ENCODE measurements at places on chromosomes 2 and 18. TPM values are rescaled to one million over a fixed set of nuclear protein-coding genes. Genes with fewer than 3 reads are reported as not detected.

- peaks cover 20% of the 10 kb centered on the region for H3K36me3 ChIP-seq
- peaks cover 79% of the 10 kb centered on the region for H3K4me1 ChIP-seq
- H3K27me3 ChIP-seq, result no peaks in the 10 kb centered on the region
- H3K4me3 ChIP-seq, result peak overlapping the region; percentile 45
- H3K27ac ChIP-seq, result peak overlapping the region; percentile 84
- peak; percentile 48 for DNase-seq
These were observed 32.1 kb downstream of the MAP4K4 start for GRCh38 chr2:101729521-101730190.

DNA sequence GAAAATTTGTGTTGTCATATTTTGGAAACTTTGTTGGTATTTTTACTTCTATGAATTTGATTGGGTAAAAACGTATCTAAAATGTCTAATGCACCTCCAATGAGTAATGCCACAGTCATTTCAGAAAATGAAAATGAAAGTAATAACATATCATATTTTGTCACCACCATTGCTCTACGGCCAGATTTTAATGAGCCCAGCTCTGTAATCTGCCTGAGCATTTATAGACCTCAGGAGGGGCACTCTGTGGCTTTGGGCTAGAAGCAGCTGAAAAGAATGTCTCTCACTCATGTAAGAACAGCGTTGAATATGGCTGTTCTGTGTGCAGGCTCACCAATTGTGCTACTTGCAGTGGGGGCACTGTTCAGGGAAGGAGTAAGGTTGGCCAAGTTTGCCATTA is 32.7 kb upstream of the ABCA12 start:
- peak overlapping the region; percentile 47 for H3K4me3 ChIP-seq
- no peaks in the 10 kb centered on the region for H3K27me3 ChIP-seq
- peaks cover 8% of the 10 kb centered on the region for H3K4me1 ChIP-seq
- no peak for DNase-seq
- H3K36me3 ChIP-seq, result no peaks in the 10 kb centered on the region

GRCh38 chr2:189849550-189849949 is 65.3 kb downstream of the PMS1 start:
- DNase-seq, result no peak
- H3K4me1 ChIP-seq, result no peaks in the 10 kb centered on the region
- H3K27me3 ChIP-seq, result no peaks in the 10 kb centered on the region

GRCh38 chr2:8627019-8627691 is 54.7 kb upstream of the ID2 start:
- peaks cover 4% of the 10 kb centered on the region for H3K27me3 ChIP-seq
- no peak overlapping the region for H3K27ac ChIP-seq
- peaks cover 6% of the 10 kb centered on the region for H3K4me1 ChIP-seq
- no peak overlapping the region for H3K4me3 ChIP-seq

DNA sequence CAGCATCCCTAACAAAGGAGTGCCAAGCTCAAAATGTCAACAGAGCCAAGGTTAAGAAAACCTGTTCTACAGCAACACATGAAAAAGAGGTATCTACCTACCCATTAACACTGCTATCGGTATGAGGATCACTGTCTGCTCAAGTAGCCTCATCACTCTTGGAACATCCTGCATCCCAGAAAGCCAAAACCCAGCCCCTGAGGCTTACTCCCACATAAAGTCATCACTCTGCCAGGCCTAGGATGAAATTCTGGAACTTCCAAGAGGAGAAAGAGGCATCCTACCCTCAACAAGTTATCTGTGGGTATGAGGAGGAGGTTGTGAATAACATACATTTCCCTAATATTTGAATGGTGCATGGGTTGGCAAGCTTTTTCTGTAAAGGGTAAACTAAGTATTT is 25.5 kb downstream of the CDH2 start:
- no peak for DNase-seq
- no peaks in the 10 kb centered on the region for H3K4me1 ChIP-seq
- no peak overlapping the region for H3K27ac ChIP-seq

GRCh38 chr2:84963692-84964405 is 7.1 kb upstream of the KCMF1 start:
- peaks cover 53% of the 10 kb centered on the region for H3K36me3 ChIP-seq
- H3K27ac ChIP-seq, result no peak overlapping the region
- no peaks in the 10 kb centered on the region for H3K27me3 ChIP-seq
- DNase-seq, result no peak

DNA sequence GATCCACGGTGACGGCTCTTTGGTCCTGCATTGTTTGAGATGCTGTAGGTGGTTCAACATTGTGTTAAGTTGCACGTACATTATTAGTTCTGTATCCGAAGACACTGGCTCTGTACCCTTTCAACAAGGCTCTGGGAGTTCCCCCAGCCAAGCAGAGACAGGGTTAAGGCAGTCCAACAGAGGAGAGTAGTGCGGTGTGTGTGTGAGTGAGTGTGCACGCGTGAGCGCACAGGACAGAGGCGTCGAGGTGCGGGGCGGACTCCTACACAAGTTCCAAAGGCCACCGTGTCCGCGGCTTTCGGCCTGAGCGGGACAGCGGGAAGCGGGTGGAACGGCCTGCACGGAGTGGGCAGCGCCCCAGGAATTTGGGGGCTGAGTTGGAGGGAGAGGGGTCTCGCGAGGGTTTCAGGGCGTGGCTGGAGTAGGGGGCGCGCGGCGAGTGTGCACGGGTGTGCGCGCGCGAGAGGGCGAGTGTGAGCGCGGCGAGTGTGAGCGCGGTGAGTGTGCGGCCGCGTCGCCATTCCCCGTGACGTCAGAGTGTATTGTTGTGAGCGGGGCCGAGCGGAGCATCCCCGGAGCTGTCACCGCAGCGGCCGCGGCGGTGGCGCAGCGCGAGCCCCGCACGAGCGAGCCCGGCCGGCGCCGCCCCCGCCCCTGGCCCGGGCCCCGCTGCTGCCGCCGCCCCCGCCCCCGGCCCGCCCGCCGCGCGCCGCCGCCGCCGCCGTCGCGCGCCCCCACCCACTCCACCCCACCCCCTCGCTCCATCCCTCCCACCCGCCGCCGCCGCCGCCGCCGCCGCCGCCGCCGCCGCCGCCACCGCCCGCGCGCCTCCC is at the start of gene ASXL3:
Gene ASXL3, plus strand, starts transcription at position 535 of the 833 bp plus-strand sequence. CDS start 413 bp downstream, outside the sequence.
- H3K4me1 ChIP-seq, result peaks cover 6% of the 10 kb centered on the region
- H3K4me3 ChIP-seq, result peak within 1 kb of the TSS; percentile 60
- H3K27ac ChIP-seq, result no peak within 1 kb of the TSS
- no peaks in the 10 kb centered on the region for H3K36me3 ChIP-seq
- H3K27me3 ChIP-seq, result peaks cover 30% of the 10 kb centered on the region
- DNase-seq, result no peak

GRCh38 chr2:141162314-141162713 is 968.5 kb downstream of the LRP1B start:
- no peaks in the 10 kb centered on the region for H3K36me3 ChIP-seq
- no peak for DNase-seq
- H3K27me3 ChIP-seq, result no peaks in the 10 kb centered on the region

GRCh38 chr2:202278944-202279343 is 13.4 kb downstream of the NOP58 start:
- H3K27ac ChIP-seq, result peak overlapping the region; percentile 50
- no peak overlapping the region for H3K4me3 ChIP-seq
- H3K4me1 ChIP-seq, result peaks cover 27% of the 10 kb centered on the region
- peaks cover 40% of the 10 kb centered on the region for H3K36me3 ChIP-seq
- H3K27me3 ChIP-seq, result no peaks in the 10 kb centered on the region
- no peak for DNase-seq

DNA sequence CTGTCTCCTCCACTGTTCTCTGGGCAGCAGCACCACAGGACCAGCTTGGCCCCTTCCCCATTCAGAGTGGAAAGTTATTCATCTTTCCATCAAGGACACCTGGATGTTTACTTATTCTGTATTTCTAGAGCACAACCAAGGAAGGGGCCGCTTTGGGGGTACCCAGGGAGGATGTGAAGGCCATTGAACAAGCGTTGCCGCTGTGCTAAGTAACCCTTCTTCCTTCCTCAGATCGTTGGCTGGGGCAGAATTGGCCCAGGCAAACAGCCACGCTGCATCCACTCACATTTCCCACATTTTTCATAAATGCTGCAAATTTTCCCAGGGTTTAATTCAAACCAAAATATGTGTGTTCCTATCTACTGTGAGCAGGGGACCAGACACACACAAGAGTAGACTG is 76.2 kb upstream of the NPAS2 start:
- H3K4me1 ChIP-seq, result peaks cover 4% of the 10 kb centered on the region
- H3K36me3 ChIP-seq, result no peaks in the 10 kb centered on the region
- H3K4me3 ChIP-seq, result no peak overlapping the region
- H3K27ac ChIP-seq, result no peak overlapping the region
- no peak for DNase-seq

DNA sequence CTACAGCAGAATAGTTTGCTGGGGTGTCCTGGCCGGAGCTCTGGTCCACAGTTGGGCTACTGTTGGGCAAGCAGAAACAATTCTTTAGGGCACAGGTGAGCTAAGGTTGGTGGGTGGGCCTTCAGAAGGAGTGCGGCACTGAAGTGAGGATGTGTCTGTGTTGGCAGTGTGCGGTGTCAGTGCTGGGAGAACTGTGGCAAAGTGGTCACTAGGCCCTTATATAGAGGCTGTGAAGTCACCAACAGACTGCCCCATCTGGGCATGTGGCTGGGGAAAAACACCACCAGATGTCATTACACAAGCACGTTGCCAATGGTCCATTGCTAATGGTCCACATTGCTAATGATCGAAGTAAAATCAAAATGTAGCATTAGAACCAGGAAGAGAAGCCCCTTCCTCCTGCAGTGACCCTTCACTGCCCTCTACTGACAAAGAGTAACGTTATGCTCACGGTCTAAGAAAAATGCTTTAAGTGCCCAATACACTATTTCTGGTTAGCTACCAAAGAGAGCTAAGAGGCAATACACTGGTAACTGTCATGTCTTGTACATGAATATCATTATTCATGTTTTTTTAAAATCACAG is 21.3 kb downstream of the SCN1A start:
- H3K4me1 ChIP-seq, result no peaks in the 10 kb centered on the region
- H3K27ac ChIP-seq, result no peak overlapping the region
- H3K27me3 ChIP-seq, result no peaks in the 10 kb centered on the region
- no peak for DNase-seq
- H3K36me3 ChIP-seq, result no peaks in the 10 kb centered on the region
- H3K4me3 ChIP-seq, result no peak overlapping the region

- H3K4me3 ChIP-seq, result no peak overlapping the region
- H3K27me3 ChIP-seq, result no peaks in the 10 kb centered on the region
- no peak overlapping the region for H3K27ac ChIP-seq
- peaks cover 6% of the 10 kb centered on the region for H3K36me3 ChIP-seq
- no peaks in the 10 kb centered on the region for H3K4me1 ChIP-seq
These were observed 57.6 kb downstream of the SESTD1 start for GRCh38 chr2:179207047-179207446.

DNA sequence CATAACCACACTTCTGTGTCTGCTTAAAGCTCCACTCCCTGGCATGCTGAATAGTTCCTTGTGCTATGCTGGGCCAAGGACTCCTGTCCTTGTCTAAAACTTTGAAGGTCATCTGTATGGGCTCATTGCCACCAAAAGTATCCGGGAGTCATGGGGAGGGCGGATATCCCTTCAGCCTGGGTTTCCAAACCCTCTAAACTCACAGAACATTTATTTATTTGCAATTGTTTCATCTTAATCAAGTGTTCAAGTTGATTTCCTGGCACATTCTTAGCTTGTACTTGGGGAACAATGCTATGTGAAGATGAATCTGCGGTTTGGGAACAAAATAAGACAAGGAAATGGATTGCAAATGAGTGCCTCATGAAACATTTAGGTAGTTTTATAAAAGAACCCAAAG is 1.8 kb downstream of the NOSTRIN start:
- no peak overlapping the region for H3K27ac ChIP-seq
- no peaks in the 10 kb centered on the region for H3K27me3 ChIP-seq
- H3K36me3 ChIP-seq, result no peaks in the 10 kb centered on the region
- peaks cover 24% of the 10 kb centered on the region for H3K4me1 ChIP-seq
- DNase-seq, result no peak

- no peak for DNase-seq
- H3K4me3 ChIP-seq, result peak overlapping the region; percentile 65
- H3K4me1 ChIP-seq, result peaks cover 85% of the 10 kb centered on the region
- H3K27ac ChIP-seq, result peak overlapping the region; percentile 99
These were observed 67.9 kb downstream of the POLR1A start for GRCh38 chr2:86037795-86038192.

Gene TMEM198
- total RNA-seq, result 0.44 TPM

Gene EMX1
- total RNA-seq, result not detected

Gene BCS1L
- total RNA-seq, result 53.4 TPM

Gene HOXD10
- total RNA-seq, result not detected

Gene CPO
- not detected for total RNA-seq

Gene FBXO41
- total RNA-seq, result 18.2 TPM

Gene LIMS4
- not detected for total RNA-seq

Gene OST4
- 386 TPM for total RNA-seq

Gene COPS7B
- 50.0 TPM for total RNA-seq

Gene APCDD1
- total RNA-seq, result not detected

Measured in activated CD4-positive, alpha-beta T cell treated with anti-CD3 and anti-CD28 coated beads, Interleukin-2, amount 10 ng/mL, durations not matched to agents 7 days and 5 days (primary cell).